ENCODE measurements at places on chromosomes 12 and 14. TPM values are rescaled to one million over a fixed set of nuclear protein-coding genes. Genes with fewer than 3 reads are reported as not detected.
A peak's percentile ranks its signal among the peaks of the same experiment; 100 is the strongest.

DNA sequence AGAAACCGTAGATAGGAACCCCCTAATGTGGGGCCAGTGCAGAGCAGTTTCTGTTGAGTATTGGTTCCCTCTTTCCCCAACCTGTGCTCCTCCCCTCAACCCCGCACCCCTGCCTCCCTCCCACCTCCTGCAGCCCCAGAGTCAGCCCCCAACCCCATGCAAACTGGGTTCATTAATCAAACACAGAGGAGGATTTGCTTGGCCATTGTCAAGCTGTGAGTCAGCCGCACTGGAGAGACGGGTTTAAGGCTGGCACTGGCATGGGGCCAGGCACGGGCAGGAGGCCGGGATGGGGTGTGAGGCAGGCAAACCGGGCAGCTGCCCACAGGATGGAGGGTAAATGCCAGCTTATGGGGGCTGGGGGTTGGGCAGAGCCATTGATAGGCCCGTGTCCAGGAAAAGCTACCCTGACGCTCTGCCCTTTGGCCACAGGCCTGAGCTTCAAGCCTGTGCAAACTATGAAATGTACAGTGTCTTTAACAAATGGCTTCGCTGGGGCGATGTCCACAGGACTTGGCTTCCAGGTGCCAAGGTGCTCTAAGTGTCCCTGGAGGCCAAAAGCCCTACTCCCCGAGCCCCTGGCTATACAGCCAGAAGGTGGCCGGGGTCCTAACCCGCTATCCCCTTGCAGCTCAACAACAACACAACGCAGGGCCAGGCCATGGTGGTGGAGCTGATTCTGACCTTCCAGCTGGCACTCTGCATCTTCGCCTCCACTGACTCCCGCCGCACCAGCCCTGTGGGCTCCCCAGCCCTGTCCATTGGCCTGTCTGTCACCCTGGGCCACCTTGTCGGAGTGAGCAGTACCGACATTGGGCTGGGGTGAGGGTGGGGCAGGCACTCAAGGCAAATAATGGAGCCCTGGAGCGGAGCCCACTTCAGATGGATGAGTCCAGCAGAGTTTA is 1.4 kb downstream of the AQP5 start:
- no peak overlapping the region for H3K27ac ChIP-seq
- peak overlapping the region; percentile 47 for H3K4me3 ChIP-seq
- no peaks in the 10 kb centered on the region for H3K36me3 ChIP-seq
- H3K4me1 ChIP-seq, result peaks cover 23% of the 10 kb centered on the region

The VDR gene
- total RNA-seq, result not detected

GRCh38 chr14:78721756-78722480 is 551.7 kb downstream of the NRXN3 start:
- H3K4me1 ChIP-seq, result peaks cover 30% of the 10 kb centered on the region
- H3K4me3 ChIP-seq, result no peak overlapping the region
- H3K36me3 ChIP-seq, result no peaks in the 10 kb centered on the region
- no peak overlapping the region for H3K27ac ChIP-seq
- no peak for DNase-seq

- peaks cover 12% of the 10 kb centered on the region for H3K4me1 ChIP-seq
- H3K27me3 ChIP-seq, result no peaks in the 10 kb centered on the region
- peak overlapping the region; percentile 29 for H3K27ac ChIP-seq
- no peak overlapping the region for H3K4me3 ChIP-seq
Measured at GRCh38 chr12:119869720-119870119, 7.4 kb downstream of the CIT start.

GRCh38 chr12:52035190-52035589 is 16.1 kb upstream of the NR4A1 start:
- H3K4me3 ChIP-seq, result peak overlapping the region; percentile 89
- DNase-seq, result no peak
- no peaks in the 10 kb centered on the region for H3K36me3 ChIP-seq
- H3K27ac ChIP-seq, result no peak overlapping the region
- H3K4me1 ChIP-seq, result peaks cover 54% of the 10 kb centered on the region

The SLC17A8 gene
- not detected for total RNA-seq

DNA sequence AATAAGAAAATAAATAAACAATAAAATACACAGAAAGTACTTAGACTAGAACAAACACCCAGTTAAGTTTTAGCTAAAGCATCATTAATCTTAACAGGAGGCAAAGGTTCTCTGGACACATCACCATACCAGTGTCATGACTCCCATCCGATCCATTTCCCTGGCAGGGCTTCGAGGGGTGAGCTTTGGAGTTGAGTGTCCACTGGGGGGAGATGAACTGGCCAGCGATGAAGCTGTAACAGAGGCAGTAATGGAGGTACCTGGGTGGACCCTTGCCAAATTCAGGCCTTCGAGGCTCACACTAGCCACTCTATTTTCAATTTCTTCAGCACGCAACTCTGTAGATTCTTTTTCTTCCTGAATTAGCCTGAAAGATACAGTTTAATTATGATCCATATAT is 269.5 kb downstream of the ACSS3 start:
- peaks cover 3% of the 10 kb centered on the region for H3K27me3 ChIP-seq
- H3K4me1 ChIP-seq, result no peaks in the 10 kb centered on the region
- H3K4me3 ChIP-seq, result no peak overlapping the region
- no peak overlapping the region for H3K27ac ChIP-seq

- no peak overlapping the region for H3K4me3 ChIP-seq
- no peaks in the 10 kb centered on the region for H3K36me3 ChIP-seq
- no peak overlapping the region for H3K27ac ChIP-seq
- DNase-seq, result no peak
Measured at GRCh38 chr14:43306053-43306452, 1201.0 kb downstream of the FSCB start.

The SERPINA1 gene
- total RNA-seq, result not detected

DNA sequence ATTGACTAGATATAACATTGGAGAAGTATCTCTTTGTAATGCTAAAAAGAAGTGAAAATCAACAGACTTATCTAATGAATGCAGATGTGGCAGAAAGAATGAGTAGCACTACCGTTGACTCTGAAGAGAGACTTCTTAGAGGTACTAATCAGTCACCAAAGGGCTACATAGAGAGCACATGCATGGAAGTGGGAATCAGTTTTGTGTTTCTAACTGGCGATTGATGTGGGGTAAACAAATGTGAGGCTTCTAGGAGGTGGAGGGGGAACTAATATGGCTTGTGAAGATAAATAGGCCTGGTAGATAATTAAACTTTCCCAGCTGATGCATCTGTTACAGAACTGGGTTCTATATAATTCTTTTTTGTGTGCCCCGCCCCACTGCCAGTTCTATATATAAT is 10.5 kb downstream of the COCH start:
- peaks cover 3% of the 10 kb centered on the region for H3K4me1 ChIP-seq
- H3K27ac ChIP-seq, result no peak overlapping the region
- no peaks in the 10 kb centered on the region for H3K27me3 ChIP-seq

DNA sequence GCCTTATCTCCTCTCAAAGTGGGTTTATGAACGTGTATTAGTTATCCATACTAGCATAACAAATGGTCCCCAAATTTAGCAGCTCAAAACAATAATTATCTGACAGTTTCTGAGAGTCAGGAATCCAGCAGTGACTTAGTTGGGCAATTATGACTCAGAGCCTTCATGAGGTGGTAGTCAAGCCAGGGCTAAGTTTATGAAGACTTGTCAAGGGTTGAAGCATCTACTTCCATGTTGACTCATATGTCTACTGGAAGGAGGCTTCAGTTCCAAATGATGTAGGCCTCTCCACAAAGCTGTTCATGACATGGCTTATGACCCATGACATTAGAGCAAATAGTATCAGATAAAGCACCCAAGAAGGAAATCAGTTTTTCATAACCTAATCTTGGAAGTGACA is 73.2 kb downstream of the IPO8 start:
- H3K27me3 ChIP-seq, result no peaks in the 10 kb centered on the region
- peaks cover 6% of the 10 kb centered on the region for H3K36me3 ChIP-seq
- no peak overlapping the region for H3K4me3 ChIP-seq
- peaks cover 9% of the 10 kb centered on the region for H3K4me1 ChIP-seq
- no peak for DNase-seq

- DNase-seq, result no peak
- peaks cover 26% of the 10 kb centered on the region for H3K4me1 ChIP-seq
- H3K4me3 ChIP-seq, result no peak overlapping the region
- H3K27me3 ChIP-seq, result peaks cover 26% of the 10 kb centered on the region
Measured at GRCh38 chr14:59566725-59567124, 9.9 kb downstream of the CCDC175 start.

The INSM2 gene
- 0.09 TPM for total RNA-seq

DNA sequence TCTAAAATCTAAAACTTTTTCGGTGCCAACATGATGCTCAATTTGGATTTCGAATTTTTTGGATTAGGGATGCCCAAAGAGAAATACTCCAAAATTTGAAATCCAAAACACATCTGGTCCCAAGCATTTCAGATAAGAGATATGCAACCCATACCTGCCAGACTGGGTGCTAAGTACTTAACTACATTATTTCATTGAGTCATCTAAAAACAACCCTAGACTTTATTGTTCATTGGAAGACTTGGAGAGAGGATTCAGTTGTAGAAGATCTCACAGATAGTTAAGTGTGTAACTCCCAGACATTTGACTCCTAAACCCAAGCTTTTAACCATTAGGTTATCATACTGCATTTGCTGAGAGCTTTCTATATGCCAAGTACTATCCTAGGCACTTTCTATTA is 102.2 kb downstream of the BCAT1 start:
- no peak overlapping the region for H3K4me3 ChIP-seq
- H3K4me1 ChIP-seq, result no peaks in the 10 kb centered on the region
- H3K36me3 ChIP-seq, result peaks cover 9% of the 10 kb centered on the region

- no peak overlapping the region for H3K27ac ChIP-seq
- peaks cover 30% of the 10 kb centered on the region for H3K4me1 ChIP-seq
- H3K36me3 ChIP-seq, result peaks cover 15% of the 10 kb centered on the region
- no peaks in the 10 kb centered on the region for H3K27me3 ChIP-seq
- no peak for DNase-seq
Measured at GRCh38 chr12:44780221-44780790, 95.8 kb downstream of the NELL2 start.

GRCh38 chr12:129234209-129234608 is 380.9 kb downstream of the GLT1D1 start:
- H3K4me1 ChIP-seq, result peaks cover 12% of the 10 kb centered on the region
- H3K27ac ChIP-seq, result no peak overlapping the region
- DNase-seq, result no peak
- H3K27me3 ChIP-seq, result peaks cover 2% of the 10 kb centered on the region

- H3K36me3 ChIP-seq, result no peaks in the 10 kb centered on the region
- H3K27ac ChIP-seq, result no peak overlapping the region
- no peak for DNase-seq
Measured at GRCh38 chr14:62270236-62270635, 508.0 kb downstream of the SNAPC1 start.

DNA sequence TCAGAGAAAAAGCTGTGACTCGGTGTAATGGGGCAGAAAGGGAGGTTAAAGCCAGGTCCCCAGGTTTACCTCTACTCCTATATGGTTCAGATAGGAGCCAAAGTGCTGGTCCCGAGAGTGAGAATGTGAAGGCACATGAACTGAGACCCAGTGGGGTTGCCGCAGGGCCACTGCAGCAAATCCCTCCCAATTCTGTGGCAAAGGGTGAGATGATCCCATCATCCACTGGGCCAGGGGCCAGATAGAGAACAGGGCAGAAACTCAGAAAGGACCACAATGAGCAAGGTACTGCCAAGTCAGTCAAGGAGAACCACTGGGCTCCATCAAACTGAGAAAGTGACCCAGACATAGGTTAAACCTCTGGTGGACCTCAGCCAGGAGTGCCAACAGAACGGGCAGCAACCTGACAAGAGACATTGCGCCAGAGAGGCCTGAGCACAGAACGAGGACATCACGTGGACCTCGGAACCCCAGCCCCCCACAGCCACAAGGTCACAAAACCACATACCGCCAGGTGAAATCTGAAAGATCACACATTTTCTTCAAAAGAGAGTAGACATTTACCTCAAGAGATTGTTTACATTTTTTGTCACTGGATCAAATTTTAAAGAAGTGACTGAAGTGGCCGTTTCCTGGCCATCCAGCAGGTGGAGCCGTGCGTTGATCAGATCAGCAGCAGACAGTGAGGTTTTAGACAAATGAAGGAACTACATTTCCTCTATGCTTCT is 20.5 kb upstream of the ITPR2 start:
- H3K27ac ChIP-seq, result peak overlapping the region; percentile 24
- H3K4me1 ChIP-seq, result no peaks in the 10 kb centered on the region
- H3K36me3 ChIP-seq, result no peaks in the 10 kb centered on the region
- no peak overlapping the region for H3K4me3 ChIP-seq
- peak; percentile 52 for DNase-seq
- peaks cover 4% of the 10 kb centered on the region for H3K27me3 ChIP-seq

The HCAR2 gene
- total RNA-seq, result not detected

DNA sequence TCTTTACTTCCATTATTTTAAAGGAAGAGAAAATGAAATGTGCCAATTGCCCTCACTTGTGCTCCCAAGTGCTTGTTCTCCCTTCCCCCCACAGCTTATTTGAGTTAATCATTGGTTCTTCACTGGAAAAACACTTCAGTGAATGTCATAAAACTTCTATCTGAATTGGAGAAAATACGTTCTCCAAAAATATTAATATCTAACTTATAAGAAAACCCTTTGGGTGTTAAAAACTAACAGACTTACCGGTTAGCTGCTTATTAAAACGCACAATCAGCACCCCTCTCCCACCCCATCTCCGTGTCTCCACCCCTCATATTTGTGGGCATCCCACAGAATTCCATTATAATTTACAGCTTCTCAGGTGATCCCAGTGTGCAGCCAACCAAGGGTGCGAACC is 31.7 kb downstream of the PLEKHA5 start:
- H3K4me3 ChIP-seq, result no peak overlapping the region
- no peak overlapping the region for H3K27ac ChIP-seq
- no peak for DNase-seq
- peaks cover 5% of the 10 kb centered on the region for H3K36me3 ChIP-seq
- H3K4me1 ChIP-seq, result peaks cover under 1% of the 10 kb centered on the region
- no peaks in the 10 kb centered on the region for H3K27me3 ChIP-seq

DNA sequence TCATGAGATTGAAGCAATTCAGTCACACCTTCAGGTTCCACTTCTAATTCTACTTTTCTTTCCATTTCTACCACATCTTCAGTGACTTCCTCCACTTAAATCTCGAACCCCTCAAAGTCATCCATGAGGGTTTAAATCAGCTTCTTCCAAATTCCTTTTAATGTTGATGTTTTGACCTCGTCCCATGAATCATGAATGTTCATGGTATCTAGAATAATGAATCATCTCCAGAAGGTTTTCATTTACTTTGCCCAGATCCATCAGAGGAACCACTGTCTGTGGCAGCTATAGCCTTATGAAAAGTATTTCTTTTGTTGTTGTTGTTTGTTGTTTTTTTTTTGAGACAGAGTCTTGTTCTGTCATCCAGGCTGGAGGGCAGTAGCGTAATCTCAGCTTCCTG is 7.6 kb downstream of the RXYLT1 start:
- no peak for DNase-seq
- H3K4me1 ChIP-seq, result peaks cover 11% of the 10 kb centered on the region
- no peak overlapping the region for H3K4me3 ChIP-seq
- H3K27me3 ChIP-seq, result no peaks in the 10 kb centered on the region
- peaks cover 32% of the 10 kb centered on the region for H3K36me3 ChIP-seq

The RNASE3 gene
- total RNA-seq, result not detected

Data from neural crest cell (in vitro differentiated cells).